ENCODE measurements at places on chromosomes 5 and 9.

- DNase-seq = no peak
Measured at GRCh38 chr5:133494232-133494922, 118.0 kb downstream of the FSTL4 start.

DNA sequence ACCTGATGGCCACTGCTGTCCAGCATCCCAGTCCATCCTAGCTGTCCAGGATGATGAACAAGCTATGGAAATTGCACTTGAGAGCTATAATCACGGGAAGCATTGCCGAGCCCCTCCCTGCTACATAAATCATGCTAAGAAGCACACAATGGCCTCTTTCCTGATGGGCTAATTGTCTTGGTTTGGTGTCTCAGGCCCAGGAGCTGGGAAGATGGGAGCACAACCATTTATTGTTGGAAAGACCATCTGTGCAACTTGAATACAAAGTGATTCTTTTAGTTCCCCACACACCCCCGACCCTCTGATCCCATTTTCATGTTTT, 80.4 kb downstream of the RGS3 start:
- no peak for DNase-seq

GRCh38 chr9:6896562-6896961, 138.8 kb downstream of the KDM4C start:
- DNase-seq = no peak

- no peak for DNase-seq
Measured at GRCh38 chr9:78091731-78092130, 60.1 kb upstream of the GNAQ start.

DNA sequence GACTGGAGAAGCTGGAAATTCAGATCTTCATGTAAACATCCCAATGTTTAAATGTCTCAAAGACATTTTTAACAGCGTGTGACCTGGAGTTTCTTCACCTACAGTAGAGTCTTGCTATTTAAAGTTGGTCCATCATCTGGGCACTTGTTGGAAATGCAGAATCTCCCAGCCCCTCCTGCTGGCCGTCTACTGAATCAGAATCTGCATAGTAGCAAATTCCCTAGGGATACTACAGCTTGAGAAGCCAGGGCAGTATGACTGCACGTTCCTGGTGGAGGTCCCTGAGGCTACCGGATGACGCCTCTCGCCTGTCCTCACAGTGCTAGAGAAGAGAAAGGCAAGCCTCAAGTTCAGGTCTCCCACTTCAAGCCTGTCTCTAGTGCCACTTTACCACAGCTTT, 15.7 kb downstream of the SAP30L start:
- no peak for DNase-seq

DNA sequence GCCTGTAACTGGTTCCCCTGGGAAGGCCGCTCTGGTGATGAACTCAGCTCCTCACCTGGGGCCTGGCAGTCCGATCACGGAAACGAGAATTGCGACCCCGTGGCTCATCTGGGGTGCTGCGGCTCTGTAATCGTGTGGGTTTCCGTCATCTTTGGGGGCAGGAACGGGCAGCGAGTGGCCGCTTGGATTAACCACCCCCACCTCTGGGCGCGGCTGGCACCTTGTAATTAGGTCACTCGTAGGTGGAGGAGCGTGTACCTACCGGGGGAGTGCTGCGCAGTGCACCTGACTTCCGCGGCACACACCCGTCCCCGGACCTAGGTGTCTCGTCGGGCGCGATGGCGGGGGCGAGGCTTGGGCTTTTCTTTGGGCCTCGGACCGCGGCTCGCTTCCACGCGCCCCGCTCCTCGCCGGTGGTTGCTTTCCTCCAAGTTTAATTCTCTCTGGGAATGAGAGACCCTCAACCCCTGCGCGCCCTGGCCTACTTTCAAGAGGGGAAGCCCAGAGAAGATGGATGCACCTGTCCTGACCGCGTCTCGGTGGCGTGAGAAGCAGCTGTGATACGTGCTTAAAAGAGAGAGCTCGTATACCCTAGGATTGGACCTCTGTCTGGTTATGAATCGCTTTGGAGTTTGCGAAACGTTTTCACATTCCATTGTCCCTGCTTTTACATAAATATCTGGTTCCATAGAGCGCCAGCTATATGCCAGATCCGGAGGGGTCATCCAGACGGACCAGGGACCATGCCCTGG, 744 bp upstream of the PPP2CA start:
- no peak for DNase-seq

GRCh38 chr5:115335301-115335700, 38.8 kb upstream of the CCDC112 start:
- DNase-seq = no peak

- DNase-seq = no peak
Measured at GRCh38 chr9:878239-878638, 36.7 kb downstream of the DMRT1 start.

- DNase-seq = no peak
Measured at GRCh38 chr5:68612972-68613371, 397.4 kb downstream of the PIK3R1 start.

DNA sequence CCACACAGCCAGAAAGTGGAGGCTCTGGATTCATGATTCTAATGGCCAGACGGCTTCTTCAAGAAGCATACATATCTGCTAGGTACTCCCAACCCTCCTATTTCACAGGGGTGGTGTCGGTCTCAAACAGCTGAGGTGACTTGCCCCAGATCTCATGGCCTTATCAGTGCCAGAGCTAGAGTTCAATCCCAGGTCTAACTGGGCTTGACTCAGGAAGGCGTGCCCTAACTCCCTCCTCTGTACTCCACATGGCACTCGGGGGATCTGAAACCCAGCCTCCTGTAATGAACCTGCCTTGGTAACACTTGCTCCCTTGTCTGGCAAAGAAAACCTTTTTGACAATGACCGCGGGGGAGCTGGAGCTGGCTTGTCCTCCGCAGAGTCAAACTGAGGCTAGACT, 2.1 kb downstream of the QRFP start:
- DNase-seq = no peak

All from stimulated activated CD8-positive, alpha-beta memory T cell treated with anti-CD3 and anti-CD28 coated beads, Interleukin-2, amount 100 ng/mL, for 48 hours (primary cell).